Brain microvascular endothelial cell (primary cell): ENCODE measurements at places on chromosomes 2 and 18.

- no peak for DNase-seq
Observed at GRCh38 chr2:233209117-233209532, 42.3 kb upstream of the ATG16L1 start.

DNA sequence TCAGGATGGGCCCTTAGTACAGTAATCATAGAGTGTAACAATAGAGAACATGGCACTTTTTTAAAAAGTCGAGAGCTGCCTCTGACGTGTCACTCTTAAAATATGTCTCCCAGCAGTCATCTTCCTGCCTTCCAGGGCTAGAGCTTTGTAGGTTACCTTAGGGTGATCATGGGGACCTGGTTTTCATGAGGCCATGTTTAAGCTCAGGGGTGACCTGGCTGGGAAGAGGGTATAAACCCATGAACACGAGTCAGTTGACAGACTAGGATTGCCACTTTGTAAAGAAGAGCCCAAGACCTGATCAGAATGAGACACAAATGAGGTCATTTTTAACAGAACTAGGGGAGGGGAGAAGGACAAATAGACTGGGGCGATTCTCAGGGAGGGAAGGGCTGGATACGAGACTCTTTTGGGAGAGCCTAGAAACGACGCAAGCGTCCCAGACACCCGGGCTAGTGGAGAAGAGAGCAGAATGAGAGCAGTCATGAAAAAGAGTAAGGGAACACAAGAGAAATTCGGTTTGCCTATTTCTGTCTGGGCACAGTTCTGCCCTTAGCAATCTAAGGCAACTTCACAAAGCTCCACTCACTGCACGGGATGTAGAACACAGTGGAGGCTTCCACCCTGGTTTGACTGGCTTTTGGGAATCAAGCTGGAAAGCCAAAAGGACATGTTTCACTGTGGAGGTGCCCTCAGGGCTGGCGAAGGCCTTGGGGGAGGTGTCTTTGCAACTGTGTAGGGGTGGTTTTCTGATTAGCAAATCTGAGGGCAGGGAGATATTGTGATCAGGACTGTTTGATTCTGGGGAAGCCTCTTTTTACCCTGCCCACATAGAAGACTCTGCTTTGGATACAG is 1.8 kb upstream of the RAB31 start:
- peak; percentile 40 for DNase-seq

DNA sequence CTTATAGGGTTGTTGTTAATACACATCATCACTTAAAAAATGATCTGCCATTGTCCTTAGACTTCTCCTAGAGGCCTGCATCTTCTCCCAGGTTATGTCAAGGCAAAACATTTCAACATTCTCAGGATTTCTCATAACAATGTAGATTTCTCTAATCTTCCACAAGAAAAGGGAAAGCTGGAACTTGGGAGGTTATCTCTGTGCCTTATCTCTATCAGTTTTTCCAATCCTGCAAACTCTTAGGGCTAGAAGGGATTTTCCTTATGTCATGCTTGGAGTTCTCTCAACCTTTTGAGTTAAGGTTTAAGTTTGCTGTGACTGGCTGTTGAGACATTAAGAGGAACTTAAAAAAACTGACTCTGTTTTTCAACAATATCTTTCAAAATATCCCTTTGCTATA is 300.6 kb upstream of the TFPI start:
- no peak for DNase-seq

GRCh38 chr2:102983786-102984185 is 222.0 kb downstream of the TMEM182 start:
- DNase-seq, result no peak

DNA sequence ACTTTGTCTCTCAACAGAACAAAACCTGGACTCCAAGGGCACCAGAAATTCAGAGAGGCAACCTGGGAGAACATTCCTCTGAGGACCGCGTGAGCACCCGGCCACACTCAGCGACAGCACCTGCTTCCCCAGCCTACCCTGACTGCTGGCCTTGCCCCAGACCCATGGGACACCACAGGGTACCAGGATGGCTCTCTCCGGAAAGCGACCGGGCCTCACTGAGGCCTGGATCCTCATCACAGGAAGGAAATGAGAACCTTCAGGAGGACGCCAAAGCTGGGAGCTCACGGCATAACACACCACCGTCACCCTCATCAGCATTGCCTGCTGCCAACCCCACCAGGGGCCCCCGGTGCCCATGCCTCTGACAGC is 38.9 kb downstream of the HS6ST1 start:
- no peak for DNase-seq

DNA sequence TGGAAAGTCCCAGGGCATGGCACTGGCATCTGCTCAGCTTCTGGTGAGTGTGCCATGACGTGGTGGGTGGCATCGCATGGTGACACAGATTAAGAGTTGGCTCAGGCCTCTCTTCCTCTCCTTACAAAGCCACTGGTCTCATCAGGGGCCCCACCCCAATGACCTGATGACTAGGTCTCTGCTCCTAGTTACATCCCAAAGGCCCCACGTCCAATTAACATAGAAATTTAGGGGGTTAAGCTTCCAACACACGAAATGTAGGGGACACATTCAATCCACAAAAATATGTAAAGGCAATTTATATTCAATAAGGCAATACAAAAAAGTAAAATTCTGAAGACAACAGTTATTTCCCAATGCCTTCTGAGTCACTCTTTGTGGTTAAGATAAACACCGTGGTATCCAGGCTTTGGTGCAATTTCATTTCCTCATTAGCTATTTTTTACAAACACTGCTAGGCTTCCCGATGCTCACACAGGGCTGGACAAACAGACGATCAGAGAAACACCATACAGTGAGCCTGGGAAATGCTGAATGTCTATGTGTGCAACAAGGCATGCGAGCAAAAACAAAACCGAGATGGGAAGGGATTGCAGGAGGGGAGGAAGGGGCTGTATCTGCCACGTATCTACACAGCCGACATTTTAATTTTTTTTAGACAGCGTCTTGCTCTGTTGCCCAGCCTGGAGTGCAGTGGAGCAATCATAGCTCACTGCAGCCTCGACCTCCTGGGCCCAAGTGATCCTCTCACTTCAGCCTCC is 67.2 kb downstream of the MBP start:
- peak; percentile 97 for DNase-seq

GRCh38 chr2:143949121-143949848 is 570.6 kb downstream of the ZEB2 start:
- no peak for DNase-seq

DNA sequence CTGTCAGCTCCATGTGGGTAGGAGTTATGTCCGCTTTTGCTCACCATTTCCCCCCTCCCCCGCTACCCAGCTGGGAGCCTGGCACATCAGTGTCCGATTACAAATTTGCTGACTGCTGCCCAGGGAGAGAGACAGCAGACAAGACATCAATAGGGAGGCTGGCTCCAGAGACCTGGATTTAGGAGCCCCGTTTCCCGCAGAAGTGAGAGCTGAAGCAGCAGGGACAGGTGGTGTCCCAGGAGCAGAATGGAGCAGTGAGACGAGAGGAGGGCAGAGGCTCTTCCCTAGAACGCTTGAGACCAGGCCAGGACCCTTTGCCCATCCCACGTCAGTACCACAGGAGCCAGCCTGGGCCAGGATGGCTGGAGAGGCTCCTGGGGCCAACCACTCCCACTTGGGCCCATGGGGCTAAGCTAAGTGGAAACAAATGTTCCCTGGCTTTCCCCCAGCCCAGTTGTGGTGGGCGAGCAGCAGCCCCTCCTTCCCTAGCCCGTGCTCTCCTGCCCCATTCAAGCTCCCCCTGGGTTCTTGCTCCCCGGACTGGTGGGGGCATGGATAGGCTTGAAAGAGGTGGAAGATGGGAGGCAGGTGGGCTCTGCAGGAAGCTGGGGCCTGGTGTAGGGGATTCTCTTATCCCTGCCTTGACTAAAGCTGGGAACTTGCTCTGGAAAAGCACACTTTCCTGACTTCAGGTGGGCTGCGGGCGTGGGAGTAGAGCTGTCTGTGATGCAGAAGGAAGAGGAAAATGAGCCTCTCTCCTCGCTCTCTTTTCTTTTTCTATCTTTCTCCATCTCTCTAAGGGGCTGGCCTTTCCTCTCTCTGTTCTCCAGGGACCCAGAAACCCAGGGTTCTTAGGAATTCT is 4.1 kb upstream of the WNT6 start:
- no peak for DNase-seq

DNA sequence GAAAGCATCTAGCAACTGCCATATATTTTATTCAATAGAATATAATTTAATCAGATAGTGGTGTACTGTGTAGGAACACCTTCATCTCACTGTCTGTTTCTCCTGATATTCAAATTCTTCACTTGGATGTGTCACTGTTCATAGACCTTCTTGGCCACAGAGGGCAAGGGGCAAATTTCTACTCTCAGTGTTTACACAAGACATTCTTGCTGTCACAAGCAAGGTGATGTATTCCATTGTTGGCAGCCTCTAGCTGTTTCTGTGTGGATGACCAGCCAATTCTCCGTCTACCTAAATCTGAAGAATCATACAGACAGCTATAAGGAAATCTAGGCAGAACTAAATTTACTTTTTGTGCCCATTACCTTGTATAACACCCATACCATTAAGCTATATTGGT is 948.3 kb downstream of the CNTNAP5 start:
- DNase-seq, result no peak

DNA sequence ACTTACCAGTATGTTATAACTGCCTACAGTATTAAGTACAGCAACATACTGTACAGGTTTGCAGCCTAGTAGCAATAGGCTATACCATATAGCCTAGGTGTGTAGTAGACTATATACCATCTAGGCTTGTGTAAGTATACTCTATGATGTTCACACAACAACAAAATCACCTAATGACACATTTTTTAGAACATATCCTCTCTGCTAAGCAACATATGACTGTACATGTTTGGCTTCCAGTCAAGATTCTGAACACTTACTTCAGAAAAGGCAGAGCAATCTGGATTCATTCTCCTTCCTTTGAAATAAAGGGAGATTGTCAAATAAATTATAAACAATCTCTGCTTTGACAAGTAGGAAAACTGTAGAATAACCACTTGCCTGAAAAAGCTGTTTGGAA is 81.8 kb downstream of the EXOC6B start:
- peak; percentile 36 for DNase-seq

DNA sequence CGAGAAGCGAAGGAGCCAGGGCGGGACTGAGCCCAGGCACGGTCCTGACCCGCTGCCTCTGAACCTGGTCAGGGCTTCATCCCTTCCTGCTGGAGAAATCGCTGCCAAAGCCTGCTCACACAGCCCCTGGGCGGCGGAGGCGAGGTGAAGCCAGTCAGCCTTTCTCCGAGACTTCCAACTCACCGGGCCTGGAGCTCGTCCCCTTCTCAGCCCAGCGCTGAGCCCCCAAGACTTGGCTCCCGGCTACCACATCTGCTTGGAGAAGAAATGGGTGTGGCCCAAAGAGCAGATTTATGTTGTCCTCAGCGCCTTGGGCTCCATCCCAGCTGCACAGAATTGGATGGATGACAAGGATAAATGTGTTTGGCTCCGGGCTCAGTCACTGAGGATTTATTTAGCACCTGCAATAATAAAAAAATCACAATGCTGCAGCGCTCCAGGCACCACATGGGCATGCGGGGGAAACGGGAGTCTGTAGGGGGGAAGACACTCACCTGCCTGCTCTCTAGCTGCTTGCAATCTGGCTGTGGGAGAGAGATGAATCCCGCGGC is 64.9 kb downstream of the ACTR2 start:
- no peak for DNase-seq

GRCh38 chr18:25990473-25990872 is 99.9 kb downstream of the SS18 start:
- no peak for DNase-seq

DNA sequence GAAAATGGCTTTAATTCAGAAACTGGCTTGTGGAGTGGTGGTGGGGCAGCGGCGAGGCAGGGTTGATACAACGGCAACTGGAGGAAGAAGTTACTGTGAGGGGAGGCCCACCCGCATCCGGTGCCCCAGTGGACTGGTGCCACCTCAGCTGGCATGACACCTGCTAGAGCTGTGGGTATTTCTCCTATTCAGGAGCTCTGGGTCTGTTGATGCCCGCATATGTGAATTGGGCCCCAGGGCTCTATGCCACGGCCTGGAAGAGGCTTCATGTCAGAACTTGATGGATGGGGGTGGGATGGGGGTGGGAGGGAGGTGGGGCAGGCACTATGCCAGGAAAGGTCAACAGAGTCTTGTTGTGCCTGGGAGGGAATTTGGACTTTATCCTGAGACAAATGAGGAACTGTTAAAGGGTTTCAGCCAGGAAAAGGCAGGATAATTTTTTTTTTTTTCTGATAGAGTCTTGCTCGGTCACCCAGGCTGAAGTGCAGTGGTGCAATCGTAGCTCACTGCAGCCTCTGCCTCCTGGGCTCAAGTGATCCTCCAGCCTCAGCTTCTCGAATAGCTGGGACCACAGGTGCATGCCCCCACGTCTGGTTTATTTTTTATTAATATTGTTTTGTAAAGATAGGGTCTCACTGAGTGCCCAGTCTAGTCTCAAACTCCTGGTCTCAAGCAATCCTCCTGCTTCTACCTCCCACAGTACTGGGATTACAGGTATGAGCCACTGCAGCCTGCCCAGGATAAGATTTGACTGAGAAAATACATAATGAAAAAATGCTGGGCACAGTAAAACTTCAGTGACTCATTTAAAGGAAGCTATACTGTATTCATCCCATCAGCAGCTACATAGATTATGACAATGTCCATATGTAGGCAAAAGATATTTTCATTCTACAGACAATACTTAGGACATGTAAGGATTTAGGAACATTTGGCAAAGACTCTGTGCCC is 52.6 kb downstream of the SH2D6 start:
- DNase-seq, result no peak

- no peak for DNase-seq
Observed at GRCh38 chr2:136741471-136741870, 23.9 kb upstream of the THSD7B start.

DNA sequence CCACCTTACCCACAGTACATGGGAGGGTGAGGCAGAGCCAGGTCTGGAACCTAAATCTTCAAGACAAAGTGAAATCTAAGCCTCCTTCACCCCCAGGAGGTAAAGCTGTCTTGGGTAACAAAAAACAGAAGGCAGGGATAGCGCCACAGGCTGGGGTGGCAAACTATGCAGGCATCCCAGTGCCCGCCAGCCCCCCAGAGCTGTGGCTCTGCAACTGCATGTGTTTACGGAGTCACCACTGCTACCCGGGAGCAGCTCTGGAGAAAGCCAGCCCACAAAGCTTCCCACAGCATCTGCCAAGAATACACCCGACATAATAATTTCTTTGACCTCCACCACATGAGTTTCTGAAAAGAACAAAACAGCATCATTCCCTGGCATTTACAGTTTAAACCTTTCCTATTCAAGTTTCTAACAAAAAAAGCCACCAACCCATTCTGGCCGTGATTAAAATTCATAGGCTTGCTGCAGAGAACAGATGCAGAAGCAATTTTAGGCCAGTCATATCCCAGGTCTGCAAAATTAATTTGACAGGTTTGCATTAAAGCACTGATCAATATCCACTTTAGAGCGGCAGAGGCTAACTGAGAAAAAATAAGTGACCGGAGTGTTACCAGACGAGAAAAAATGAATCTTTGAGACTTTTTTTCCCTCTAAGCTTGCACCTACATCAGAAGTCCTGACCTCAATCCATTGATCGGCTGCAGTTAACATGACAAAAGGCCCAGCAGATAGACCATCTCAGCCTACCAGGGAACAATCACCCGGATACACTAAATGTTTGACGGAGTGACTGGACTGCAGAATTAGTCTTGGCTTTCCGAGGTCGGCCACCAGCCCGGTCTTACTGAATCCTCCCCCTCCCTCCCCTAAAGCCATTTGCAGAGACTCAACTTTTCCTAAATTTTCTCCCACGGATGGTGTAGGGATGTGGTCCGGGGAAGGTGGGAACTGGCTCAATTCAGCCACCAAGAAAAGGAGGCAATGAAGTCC is 309.6 kb upstream of the SKOR2 start:
- no peak for DNase-seq

GRCh38 chr2:232341739-232342126 is 36.8 kb upstream of the ALPP start:
- no peak for DNase-seq

GRCh38 chr2:2222931-2223330 is 108.1 kb downstream of the MYT1L start:
- peak; percentile 79 for DNase-seq

GRCh38 chr2:168035458-168035857 is 211.9 kb downstream of the STK39 start:
- no peak for DNase-seq
